ENCODE measurements at places on chromosomes 2 and 18.

DNA sequence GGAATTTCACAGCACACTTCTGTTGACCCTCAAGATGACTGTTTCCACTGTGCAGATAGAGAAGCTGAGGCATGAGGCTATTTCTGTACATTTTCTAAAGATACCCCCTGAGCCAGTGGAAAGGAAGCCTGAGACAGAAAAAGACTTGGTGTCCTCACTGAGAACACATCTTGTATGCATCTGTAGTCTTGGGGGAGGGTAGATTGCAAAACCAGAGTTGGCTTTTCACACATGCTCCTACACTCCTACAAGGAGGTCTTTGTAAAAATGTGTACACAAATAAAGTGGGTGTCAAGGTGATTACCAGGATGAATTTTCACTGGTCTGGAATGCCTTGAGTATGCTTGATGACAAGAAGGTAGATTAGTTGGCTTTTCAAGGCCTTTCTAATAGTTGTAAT, 98.0 kb downstream of the KCTD18 start:
- DNase-seq, result no peak

- no peak for DNase-seq
These were observed at the start of gene HTR2B for GRCh38 chr2:231124838-231125568. Gene HTR2B (minus strand): TSS chr2:231125042. CDS start chr2:231123764, 1,278 bp downstream.

- DNase-seq, result no peak
These were observed 200.9 kb downstream of the ERBB4 start for GRCh38 chr2:212337486-212338343.

- no peak for DNase-seq
These were observed 196.4 kb downstream of the HRH4 start for GRCh38 chr18:24656551-24657443.

DNA sequence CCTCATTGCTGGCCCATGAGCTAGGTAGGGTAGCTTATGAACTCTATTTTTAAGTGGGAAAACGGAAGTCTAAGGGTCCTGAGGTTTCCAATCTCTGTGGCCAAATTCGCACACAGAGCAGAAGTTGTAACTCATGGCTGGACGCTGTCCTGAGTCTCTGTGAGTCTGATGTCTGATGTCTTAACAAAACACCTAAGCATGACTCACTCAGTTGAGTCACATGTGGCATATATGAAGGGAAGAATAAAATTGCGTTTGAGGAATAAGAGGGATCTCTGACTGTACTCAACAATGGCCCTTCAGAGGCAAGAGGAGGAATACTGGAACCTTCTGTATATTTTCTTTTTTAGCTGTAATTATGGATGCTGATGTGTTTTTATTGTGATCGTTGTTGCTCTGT, 569.7 kb downstream of the RIT2 start:
- no peak for DNase-seq

GRCh38 chr18:10454681-10455557, 484 bp downstream of the APCDD1 start:
- DNase-seq, result no peak

- no peak for DNase-seq
These were observed 53.1 kb upstream of the ZEB2 start for GRCh38 chr2:144572977-144573376.

DNA sequence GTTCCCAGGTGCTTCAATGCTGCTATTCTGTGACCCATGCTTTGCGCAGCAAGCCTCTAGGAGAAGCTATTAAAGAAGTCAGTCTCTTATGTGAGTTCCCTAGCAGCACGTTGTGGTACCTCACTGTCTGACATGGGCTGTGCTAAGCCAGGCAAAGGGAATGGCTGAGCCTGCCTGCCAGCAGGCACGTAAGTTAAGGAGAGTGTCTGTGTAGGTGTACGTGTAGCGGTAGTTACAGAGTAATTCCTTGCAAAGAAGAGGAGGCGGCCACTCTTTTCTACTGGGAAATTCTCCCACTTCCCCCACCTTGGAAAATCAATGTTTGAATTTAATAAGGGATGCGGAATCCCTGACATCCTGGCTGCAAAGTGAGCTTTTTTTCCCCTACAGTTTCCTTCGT, 123.5 kb upstream of the LYPD1 start:
- DNase-seq, result no peak

DNA sequence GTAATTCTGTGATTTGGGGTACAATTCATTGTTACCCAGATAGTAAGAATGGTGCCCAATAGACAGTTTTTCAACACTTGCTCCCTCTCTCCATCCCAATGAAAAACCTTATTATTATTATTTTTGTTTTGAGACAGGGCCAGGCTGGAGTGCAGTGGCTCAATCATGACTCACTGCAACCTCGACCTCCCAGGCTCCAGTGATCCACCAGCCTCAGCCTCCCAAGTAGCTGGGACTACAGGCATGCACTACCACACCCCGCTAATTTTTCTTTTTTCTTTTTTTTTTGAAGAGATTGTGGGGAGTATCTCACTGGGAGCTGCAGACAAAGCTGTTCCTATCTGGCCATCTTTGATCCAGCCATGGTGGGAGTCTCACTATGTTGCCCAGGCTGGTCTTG, 7.2 kb downstream of the TGFA start:
- DNase-seq, result no peak

DNA sequence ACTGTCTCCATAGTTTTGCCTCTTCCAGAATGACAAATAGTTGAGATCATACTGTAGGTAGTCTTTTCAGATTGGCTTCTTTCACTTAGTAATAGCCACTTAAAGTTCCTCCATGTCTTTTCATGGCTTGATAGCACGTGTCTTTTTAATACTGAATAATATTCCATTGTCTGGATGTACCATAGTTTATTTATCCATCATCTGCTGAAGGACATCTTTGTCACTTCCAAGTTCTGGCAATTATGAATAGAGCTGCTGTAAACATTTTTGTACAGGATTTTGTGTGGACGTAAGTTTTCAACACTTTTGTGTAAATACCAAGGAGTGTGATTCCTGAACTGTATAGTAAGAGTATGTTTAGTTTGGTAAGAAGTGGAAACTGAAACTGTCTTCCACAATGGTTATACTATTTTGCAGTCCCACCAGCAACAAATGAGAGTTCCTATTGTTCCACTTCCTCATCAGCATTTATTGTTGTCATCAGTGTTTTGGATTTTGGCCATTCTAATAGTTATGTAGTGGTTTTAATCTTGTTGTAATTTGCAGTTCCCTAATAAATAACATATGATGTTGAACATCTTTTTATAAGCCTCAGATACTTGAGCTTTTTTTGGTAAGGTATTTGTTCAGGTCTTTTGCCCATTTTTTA, 18.9 kb downstream of the LTBP1 start:
- no peak for DNase-seq

All from activated CD4-positive, alpha-beta T cell treated with anti-CD3 and anti-CD28 coated beads, Interleukin-2, amount 50 U/mL, for 1 hour (primary cell).